Endodermal cell (in vitro differentiated cells): ENCODE measurements at places on chromosomes 6 and 20. TPM values are rescaled to one million over a fixed set of nuclear protein-coding genes. Genes with fewer than 3 reads are reported as not detected.

FAM209B gene
- 1.1 TPM in 1 of 3 replicates, not detected in the others for total RNA-seq

DNA sequence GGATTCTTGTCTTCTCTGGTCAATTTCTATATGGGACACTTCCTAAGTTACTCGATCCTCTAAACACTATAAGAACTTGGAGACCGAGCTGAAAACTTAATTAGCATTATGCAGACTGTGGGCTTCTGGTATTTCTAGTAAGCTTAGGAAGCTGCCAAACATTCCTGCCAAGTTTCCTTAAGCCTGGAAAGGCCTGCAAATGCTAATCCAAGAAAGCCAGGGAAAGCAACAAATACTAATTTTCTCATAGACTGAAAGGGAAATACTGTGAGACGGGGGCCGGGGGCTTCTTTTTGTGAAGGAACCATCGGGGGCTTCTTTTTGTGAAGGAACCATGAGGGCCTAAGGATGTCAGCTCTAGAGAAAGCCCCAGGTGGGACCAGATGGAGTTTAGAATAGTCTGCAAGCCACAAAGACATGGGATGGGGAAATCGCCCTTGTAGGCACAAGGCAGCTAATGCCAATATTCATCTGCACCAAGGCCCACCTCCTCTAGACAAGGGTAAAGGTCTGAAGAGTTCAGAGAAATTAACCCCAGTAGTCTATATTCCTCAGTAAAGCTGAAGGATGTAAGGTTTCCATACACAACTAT lies 332.4 kb upstream of the PRDM1 start:
- DNase-seq: peak; percentile 57

DNA sequence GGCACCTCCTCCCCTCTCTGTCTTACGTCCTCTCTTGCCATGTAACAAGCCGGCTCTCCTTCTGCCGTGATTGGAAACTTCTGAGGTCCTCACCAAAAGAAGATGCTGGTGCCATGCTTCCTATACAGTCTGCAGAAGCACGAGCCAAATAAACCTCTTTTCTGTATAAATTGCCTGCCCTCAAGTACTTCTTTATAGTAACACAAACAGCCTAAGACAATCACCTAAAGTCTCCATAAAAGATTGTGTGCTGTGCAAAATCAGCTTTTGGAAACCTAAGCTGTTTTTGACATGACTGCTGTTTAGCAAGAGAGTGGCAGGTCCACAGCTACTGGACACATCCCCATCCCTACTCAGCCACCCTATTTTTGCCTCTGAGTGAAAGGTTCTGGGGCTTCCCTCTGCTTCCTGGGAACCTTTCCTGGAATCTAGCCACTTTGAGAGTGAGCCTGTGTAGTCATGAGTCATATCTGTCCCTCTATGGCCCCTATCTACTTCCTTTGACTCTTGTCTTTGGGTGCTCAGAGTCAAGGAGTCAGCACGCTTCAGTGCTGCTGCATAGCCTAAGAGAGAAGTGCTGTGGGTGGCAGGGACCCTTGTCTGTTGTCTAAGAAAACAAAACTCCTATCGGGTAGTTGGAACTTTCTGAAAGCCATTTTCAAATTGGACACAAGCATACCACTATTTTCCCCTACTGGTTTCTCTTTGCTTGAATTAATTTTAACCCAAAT lies 110.0 kb downstream of the PPP1R14C start:
- DNase-seq: no peak

GRCh38 chr6:166078294-166078693 lies 89.4 kb downstream of the TBXT start:
- no peak for DNase-seq

GRCh38 chr20:5845681-5846615 lies 95.7 kb downstream of the SHLD1 start:
- DNase-seq: no peak
